NCI-H187 treated with DMSO at 0.1 percent for 48 hours (cell line): ENCODE measurements at places on chromosomes 3 and 15.
A peak's percentile ranks its signal among the peaks of the same experiment; 100 is the strongest.

GRCh38 chr3:149506965-149507364 is 32.5 kb downstream of the TM4SF4 start:
- no peak for DNase-seq

GRCh38 chr3:53320697-53321096 is 26.6 kb downstream of the DCP1A start:
- no peak for DNase-seq

- DNase-seq, result no peak
Observed at GRCh38 chr3:45210308-45211041, 15.6 kb downstream of the TMEM158 start.

DNA sequence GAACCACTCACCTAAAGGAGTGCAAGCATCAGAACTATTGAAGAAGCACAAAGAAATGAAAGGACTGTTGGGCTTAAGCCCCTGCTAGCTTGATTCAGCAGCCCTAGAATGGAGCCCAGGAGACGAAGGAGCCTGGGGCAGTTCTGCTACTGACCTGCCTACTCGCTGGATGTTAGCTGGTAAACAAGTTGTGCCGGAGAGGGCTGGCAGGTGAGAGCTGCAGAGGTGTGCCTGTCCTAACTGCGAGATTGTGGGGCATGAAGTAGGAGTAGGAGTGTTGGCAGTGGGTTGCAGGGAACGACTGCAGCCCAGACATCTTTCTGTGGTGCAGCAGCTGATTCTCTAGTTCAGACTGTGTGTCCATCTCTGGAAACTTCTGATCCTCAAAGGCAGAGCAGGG is 75.2 kb upstream of the GSK3B start:
- no peak for DNase-seq

- no peak for DNase-seq
Observed at GRCh38 chr15:58329781-58330671, 101.8 kb upstream of the LIPC start.

DNA sequence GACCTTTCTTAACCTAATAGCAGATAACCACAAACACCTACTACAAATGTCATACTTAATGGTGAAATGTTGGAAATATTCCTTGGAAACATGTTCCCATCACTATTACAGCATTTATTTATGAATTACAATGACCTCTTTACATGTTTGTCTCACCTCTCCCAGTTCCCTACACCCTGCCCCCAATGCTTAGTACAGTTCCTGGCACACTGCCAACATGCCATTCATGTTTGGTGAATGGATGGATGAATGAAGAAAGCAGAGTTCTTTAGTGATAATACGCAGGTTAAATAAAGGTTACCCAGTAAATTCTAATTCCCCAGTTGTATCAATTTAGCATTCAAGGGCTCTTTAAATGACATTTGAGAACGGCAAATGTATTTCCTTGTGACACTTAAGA is 259.9 kb upstream of the ATP11B start:
- DNase-seq, result peak; percentile 69

GRCh38 chr3:181756645-181757297 is 45.0 kb downstream of the SOX2 start:
- DNase-seq, result no peak

- no peak for DNase-seq
Observed at GRCh38 chr15:82916161-82916952, 36.2 kb downstream of the HOMER2 start.
